ENCODE measurements at places on chromosomes 5 and 9.

DNA sequence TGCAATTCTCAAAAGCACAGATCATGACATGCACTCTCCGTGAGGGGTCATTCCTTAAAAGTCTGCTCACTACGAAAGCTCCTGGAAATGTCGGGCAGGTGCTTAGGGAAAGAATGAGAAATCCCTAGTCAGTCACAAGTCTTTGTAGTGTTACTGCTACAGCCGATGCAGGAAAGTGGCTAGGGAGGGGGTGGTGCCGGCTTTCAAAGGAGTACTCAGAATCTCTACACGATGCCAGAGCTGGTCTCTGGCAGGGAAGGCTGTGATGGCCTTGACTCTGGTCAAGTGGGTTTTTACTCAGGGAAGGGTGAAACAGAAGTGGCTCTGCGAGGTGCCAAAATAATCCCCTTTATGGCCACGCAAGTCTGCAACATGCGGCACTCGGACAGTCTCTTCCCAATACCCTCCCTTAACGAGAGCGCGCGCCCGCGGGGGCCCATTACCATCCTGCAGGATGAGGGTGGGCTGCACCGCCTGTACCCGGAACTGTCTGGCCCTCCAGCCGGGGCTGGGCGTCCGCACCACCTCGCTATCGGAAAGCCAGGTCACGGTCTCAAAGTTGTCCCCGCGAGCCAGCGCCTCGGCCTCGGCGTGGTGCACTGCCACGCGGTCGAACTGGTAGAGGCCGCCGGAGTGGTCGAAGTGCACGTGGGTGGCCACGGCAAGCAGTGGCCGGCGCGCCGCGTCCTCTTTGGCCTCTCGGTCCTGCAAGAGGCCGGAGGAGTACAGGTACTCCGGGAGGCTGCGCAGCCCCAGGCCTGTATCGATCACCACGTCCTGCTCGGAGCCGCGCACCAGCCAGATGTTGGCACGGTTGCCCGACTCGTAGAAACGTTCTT lies 956 bp downstream of the MBLAC2 start:
- peak; percentile 4 for DNase-seq

DNA sequence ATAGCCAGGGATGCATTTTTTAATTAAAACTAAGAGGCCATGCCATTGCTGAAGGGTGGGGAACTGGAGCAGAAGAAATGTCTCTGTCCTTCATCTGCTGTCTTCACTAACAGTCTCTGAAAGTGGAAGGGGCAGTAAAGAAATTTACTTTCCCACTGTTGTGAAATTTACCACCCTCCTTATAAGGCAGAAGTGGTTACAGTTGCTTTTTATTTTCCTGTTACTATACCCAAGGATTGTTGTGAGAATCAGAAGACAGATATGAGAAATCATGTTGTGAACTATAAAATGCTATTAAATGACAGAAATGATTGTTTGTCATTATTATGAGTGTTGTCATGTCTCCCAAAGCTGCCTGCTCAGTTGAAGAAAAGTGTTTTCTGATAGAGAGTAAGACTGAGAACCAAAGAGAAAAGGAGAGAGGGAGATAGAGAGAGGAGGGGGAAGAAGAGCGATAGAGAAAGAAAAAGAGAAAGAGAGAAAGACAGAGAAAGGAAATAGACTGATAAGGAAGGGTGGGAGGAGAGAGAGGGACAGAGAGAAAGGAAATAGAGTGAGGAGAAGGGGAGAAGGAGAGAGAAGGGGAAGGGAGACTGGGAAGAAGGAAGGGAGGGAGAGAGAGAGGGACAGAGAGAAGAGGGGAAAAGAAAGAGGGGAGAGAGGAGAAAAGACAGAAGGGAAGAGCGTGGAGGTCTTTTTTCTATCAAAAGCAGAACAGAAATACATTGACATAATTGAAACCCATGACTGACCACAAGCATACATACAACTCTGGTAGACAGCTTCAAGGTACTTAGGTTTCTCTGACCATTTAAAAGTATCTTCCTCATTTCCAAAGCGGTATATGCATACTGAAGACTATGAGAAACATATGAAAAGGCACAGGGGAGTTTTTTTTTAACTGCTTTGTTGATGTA lies 22.5 kb downstream of the SEC61B start:
- no peak for DNase-seq

- DNase-seq = peak; percentile 68
These were observed 13.2 kb downstream of the CMYA5 start for GRCh38 chr5:79702606-79703380.

DNA sequence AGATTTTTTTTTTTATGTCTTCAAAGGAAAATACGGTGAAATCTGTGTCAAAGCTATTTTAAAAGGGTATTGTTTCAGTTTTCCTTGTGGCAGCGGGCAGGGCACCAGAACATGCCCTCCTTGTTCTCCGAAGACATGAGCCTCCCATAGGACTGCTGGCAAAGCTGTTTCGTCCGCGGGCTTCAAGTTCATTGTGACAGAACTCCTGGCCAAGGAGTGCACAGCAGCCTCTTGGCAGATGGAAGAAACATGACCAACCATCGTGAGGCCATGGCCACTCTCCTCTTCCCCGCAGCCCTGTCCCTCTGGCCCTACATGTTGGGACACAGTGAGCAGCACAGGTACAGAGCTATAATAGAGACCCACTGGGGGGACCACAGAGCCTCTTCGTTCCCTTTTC lies 99.5 kb downstream of the AOPEP start:
- no peak for DNase-seq

DNA sequence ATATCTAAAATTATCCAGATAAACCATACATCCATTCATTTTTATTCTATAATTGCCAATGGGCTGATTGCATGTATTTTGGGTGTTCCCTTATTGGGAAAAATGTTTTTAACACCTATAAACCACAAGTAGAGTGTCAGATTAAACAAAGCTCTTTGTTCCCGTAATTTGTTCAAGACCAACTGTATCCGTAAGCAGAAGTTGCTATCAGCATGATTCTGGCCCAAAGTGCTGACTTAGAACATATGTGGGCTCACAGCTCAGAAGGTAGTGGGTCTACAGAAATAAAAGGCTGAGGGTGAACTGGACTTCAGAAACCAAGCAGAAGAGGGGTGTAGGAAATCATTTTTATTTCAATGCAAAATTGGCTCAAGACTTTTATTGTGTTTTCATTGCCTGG lies 23.5 kb upstream of the IL7R start:
- DNase-seq = no peak

GRCh38 chr5:29896646-29897045 lies 1296.8 kb upstream of the CDH6 start:
- peak; percentile 4 for DNase-seq

- DNase-seq = no peak
These were observed 159.0 kb downstream of the KCTD16 start for GRCh38 chr5:144329681-144330080.

- peak; percentile 58 for DNase-seq
These were observed 1.1 kb upstream of the NOTCH1 start for GRCh38 chr9:136546697-136547501.

DNA sequence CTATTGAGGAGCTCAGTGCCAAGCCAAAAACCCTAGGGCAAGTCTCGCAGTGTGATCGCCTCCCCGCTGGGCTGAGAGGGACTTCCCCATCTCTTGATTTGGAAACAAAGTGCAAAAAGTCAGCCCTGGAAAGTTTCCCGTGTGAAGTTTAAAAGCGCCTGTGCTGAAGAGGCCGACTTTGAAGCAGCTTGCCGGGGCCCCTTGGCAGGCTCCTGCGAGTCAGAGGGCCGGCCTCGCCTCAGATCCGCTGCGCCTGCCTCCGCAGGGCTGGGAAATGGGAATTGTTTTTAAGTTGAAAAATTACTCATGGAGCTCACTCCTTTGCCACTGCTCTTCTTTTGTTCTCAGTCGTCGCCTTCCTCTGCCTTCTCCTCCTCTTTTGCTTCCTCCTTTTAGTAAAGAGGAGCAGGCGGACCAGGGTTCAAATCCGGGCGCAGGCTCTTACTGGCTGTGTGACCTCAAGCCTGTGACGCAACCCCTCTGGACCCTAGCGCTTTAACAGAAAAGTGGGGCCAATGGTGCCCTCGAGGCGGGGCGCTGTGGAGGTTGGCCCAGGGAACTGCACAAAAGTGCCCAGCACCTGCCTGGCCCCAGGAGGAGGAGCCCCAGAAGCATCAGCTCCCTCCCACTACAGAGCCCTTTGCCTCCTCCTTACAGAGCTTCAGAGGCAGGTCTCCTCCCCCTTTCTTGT lies 14.7 kb upstream of the LHX2 start:
- peak; percentile 79 for DNase-seq

GRCh38 chr9:98886691-98887229 lies 56.9 kb upstream of the COL15A1 start:
- DNase-seq = no peak

DNA sequence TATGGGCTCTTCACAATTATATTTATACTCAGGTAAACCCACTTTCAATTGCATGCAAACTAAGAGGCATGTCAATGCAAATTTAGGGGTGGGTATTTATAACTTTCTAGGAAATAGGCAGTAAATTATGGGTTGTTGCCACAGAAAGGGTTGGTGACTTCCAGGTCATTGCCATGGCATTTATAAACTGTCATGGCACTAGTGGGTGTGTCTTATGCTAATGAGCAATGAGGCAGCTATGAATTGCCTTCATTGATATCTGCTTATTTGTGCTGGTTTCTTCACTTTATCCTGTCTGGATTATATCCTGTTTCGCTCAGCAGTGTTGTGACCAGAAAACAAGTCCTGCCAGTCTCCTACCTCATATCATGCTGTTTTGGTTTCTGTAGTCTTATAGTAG lies 597.3 kb upstream of the DAB2 start:
- no peak for DNase-seq

DNA sequence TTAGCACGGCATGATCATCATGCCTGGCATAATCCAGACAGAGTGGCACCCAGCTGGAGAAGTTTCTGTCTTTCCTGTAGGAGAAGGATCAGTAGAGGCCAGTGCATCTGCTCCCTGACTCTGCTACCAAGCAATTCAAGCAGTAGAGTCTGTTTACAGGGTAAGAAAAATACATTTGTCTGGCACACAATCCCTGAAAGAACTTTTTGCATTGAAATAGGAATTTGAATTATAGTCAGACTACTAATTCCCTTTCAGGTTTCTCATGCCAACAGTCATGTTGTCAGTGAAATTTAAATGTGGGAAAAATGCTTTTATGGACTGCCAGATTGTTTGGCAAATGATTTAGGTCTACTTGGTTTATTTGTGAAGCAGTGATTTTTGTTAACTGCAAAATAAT lies 125.6 kb downstream of the RAB3C start:
- DNase-seq = no peak

DNA sequence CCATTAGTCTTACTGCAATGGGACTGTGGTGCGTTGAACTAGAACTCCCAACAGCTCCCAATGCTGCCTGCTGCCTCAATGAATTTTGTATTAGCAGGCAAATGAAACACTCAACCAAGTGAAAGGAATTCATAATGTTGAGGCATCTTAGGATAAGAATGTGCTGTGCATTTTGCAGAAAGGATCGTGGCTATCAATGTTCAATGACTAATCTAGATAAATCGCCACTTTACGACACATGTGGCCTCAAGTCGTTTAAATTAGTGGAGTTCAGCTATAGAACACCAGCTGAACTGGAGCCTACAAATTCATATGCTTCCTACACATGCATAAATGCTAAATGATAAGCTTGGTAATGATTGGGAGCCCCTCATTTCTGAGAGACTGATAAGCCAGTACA lies 318.4 kb downstream of the PSAT1 start:
- no peak for DNase-seq

DNA sequence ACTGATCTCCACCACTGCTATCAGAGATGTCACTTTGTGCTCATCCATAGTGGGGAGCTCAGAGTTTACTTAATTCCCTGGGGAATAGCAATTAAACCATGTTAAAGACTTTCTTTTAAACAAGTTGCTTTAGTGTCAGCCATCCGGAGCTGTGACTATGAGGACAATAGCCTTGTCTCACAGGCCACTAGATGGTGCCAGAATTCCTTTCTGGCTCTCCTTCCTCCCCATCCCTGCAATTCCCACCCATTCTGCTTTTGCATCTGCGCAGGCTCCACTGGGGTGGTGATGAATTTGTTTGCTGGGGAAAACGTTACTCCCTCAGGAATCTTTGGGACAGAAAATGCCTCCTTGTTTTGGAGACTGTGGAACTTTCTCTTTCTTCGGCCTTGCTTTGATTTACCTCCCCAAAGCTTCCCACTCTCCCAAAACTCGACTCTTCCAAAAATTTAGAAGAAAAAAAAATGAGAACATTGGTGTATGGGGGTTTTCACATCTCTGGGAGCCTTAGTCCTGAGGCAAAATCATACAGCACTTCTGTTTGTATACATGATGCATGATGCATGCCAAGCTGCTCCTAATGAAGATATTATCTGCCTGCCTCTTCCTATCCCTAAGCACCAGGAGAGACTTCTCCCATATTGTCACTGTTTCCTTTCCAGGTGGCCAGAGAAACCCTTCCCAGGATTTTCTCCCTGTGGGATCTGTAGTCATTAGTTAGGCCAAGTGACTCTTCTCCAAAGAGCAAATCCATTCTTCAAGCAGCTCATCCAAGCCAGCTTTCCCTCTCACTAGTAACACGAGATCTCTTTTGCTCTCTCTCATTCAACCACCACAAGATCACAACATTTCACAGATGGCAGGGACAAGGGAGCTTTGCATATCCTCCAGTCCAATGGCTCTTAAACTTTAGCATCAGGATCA lies 466.1 kb downstream of the TLR4 start:
- peak; percentile 10 for DNase-seq

GRCh38 chr5:175181331-175181730 lies 262.7 kb downstream of the DRD1 start:
- DNase-seq = no peak

GRCh38 chr5:33850100-33850594 lies 41.6 kb downstream of the ADAMTS12 start:
- DNase-seq = peak; percentile 8

- DNase-seq = no peak
These were observed 12.8 kb upstream of the ZNF618 start for GRCh38 chr9:113863345-113863744.

GRCh38 chr9:7509576-7510145 lies 289.9 kb downstream of the DMAC1 start:
- DNase-seq = no peak

- no peak for DNase-seq
These were observed 198.6 kb downstream of the AGTPBP1 start for GRCh38 chr9:85543196-85543595.

DNA sequence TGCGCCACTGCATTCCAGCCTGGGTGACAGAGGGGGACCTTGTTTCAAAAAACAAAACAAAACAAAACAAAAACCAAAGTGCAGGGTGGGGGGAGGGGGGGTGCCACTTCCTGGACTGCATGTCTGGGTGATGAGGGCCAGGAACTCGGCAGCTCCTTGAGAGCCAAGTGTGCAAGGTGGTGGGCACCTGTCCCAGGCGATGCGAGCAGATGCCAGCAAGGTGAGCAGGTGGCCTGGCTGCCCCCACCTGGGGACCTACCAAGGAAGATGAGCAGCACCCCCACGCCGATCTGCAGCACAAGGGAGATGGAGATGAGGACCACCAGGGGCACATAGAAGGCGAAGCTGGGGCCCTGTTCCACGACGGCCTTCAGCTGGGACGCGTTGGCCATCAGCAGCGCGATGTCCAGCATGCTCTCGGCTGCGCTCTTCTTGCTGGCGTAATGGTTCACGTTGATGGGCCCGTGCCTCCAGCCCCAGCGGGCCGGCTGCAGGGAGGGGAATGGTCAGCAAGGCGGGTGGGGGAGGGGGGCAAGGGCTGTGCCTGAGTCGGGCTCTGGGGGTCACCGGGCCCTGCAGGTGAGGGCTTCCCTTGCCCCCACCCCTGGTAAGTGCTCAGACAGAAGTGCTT lies 7.8 kb downstream of the NINJ1 start:
- no peak for DNase-seq

Data from HL-60 (cell line).